ENCODE measurements at places on chromosomes 16 and 17. TPM values are rescaled to one million over a fixed set of nuclear protein-coding genes. Genes with fewer than 3 reads are reported as not detected.

DNA sequence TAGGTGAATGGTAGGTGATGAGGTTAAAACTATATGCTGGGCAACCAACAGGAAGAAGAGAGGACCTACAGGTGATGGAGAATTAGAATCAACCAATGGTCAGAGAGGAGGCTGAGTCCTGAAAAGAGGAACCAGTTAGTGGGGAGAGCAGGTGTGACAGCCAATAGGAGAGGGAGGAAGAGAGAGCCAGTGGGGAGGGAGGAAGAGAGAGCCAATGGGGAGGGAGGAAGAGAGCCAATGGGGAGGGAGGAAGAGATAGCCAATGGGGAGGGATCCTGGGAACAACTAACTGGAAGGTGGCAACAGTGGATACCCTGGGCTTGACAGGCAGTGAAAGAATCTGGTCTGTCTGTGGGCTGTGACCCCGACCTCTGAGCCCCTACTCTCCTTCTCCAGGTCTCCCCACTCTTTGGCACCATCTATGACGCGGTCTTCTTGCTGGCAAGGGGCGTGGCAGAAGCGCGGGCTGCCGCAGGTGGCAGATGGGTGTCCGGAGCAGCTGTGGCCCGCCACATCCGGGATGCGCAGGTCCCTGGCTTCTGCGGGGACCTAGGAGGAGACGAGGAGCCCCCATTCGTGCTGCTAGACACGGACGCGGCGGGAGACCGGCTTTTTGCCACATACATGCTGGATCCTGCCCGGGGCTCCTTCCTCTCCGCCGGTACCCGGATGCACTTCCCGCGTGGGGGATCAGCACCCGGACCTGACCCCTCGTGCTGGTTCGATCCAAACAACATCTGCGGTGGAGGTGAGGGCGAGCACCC is 3.7 kb downstream of the GUCY2D start:
- H3K4me1 ChIP-seq = peaks cover 8% of the 10 kb centered on the region
- DNase-seq = no peak
- H3K27me3 ChIP-seq = peaks cover under 1% of the 10 kb centered on the region

GRCh38 chr17:30103921-30104320 is 12.7 kb upstream of the NSRP1 start:
- no peak for DNase-seq
- H3K36me3 ChIP-seq = no peaks in the 10 kb centered on the region
- no peaks in the 10 kb centered on the region for H3K27me3 ChIP-seq
- H3K27ac ChIP-seq = no peak overlapping the region

DNA sequence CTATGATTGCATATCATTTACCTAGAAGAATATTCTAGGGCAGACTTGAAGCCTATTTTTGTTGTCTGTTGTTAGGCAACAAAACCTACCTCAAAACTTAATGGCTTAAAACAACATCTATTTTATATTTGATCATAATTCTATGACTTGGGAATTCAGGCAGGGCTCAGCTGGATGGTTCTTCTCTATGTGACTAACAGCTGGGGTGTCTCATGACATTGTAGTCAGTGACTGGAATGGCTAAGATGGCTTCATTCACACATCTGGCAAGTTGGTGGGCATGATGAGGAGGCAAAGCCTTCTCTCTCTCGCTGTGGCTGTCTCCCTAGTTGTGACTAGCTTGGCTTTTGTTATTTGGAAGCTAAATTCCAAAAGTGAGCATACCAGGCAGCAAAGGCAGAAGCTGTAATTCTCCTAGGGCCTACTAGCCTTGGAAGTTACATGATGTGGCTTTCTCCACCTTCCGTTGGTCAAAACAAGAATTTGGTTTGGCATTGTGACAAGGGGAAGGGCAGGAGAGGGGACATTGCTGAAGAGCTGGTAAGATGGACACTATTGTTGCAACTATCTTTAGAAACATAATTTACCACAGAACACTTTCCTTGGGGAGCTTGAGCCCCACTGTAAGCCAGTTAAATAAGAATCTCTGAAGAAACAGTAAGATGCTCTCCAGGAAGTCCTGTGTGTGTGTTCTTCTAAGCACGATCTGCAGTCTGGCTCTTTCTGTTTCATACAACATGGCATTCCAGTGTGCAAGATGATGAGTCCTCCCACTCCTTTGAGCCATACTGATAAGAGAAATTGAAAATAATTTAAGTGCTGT is 39.4 kb downstream of the ZNRF1 start:
- no peak for DNase-seq
- no peak overlapping the region for H3K27ac ChIP-seq
- no peak overlapping the region for H3K4me3 ChIP-seq
- peaks cover 10% of the 10 kb centered on the region for H3K4me1 ChIP-seq
- H3K36me3 ChIP-seq = no peaks in the 10 kb centered on the region

DNA sequence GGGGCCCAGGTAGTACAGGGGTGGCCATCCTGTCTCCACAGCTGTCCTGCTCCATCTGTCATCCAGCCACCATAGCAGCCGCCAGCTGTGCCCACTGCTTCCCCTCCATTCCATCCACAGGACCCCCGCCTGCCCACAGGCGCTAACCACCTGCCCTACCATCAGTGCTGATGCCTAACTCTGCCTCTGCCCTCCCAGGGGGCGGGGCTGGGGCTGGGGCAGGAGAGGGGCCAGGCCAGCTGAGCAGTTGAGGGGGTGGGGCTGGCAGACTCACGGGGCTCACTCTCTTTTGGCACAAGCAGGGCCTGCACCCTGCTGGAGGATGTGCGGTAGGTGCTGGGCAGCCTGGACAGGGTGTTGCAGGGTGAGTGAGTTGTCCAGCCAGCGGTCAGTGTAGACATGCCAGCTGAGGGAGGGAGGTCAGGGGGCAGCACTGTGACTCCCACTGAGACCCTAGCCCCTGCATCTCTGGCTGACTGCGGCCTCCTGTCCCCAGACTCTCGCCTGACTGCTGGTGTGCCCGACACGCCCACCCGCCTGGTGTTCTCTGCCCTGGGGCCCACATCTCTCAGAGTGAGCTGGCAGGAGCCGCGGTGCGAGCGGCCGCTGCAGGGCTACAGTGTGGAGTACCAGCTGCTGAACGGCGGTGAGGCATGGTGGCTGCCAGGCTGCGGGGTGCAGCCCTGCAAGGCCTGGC is 9.6 kb downstream of the GALK1 start:
- H3K4me3 ChIP-seq = no peak overlapping the region
- no peaks in the 10 kb centered on the region for H3K27me3 ChIP-seq
- peaks cover 4% of the 10 kb centered on the region for H3K36me3 ChIP-seq
- H3K27ac ChIP-seq = no peak overlapping the region
- DNase-seq = no peak
- peaks cover 21% of the 10 kb centered on the region for H3K4me1 ChIP-seq

The DNAAF8 gene
- total RNA-seq = not detected

The ABCA6 gene
- total RNA-seq = 38.5 TPM

The TNFRSF13B gene
- not detected for total RNA-seq
